Occipital lobe (tissue), 3 donors: ENCODE measurements at places on chromosomes 16 and 17.

DNA sequence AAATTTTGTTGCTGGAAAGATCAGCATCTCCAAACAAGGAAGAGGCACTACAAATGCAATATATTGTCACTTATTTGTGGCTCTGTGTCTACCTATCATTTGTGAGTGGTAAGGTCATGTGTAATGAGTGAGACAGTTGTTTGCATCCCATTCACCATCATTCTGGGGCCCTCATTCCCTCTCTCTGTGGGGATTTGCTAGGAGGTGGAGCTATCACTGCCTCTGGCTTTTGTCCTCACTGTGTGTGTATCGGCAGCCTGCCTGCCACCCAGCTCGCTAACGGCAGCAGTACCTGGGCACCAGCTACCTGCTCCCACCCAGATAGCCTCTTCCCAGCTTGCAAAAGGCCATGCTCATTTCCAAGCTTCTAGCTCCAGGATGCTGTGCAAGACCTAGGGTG lies 379.2 kb upstream of the ZFHX3 start:
- DNase-seq: no peak

- no peak for DNase-seq
These were observed 253.3 kb downstream of the MAF start for GRCh38 chr16:79347277-79347676.

DNA sequence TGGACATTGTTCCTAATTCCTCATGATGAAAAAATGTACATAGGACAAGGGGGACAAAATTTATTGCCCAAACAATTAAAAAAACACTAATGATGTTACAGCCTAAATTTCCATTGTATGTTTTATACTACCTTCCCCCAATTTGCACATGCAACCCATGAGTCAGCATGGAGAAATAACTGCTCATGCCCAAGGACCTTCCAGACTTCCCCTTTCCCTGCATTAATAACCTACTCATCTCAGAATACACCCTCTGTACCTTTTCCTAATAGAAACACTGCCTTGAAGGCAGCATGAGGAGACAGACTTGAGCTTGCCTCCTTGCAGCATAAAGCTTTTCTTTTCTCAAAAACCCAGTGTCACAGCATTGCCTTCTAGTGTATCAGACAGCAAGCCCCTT lies 2402.8 kb downstream of the TP53TG3F start:
- DNase-seq: no peak

DNA sequence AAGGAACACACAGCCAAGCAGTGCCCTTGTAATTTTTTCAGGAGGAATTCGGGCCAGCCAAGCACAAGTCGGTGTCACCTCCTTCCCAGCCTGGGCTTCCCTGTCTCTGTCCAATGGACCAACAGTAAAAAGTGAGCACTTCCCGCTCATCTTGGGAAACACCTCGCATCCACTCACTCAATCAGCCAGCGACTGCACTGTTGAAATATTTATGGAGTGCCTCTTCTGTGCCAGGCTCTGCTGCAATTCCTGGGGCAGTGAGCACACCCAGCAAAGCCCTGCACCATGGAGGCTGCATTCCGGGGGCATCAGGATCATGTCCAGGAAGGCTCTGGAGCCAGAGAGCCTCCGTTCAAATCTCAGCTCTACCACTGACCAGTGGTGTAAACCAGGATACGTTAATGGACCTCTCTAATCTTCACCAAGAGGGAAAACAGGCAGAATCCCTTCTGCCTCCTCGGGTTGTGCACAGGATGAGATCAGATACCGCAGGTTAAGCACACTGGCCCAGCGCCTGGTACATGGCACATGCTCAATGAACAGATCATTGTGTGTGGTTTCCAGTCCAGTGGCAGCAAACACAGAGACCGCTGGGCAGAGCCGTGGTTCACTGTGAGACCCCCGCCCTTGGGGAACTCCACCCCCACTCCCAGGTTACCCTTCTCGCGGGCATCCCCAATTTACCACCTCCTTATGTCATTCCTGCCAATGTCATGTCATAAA lies 194.3 kb downstream of the ZNF423 start:
- DNase-seq: no peak

GRCh38 chr17:79982986-79983385 lies 52.7 kb downstream of the TBC1D16 start:
- DNase-seq: no peak

GRCh38 chr16:67357561-67357960 lies 30.9 kb downstream of the LRRC36 start:
- no peak for DNase-seq

- no peak for DNase-seq
These were observed 23.2 kb upstream of the WSCD1 start for GRCh38 chr17:6046931-6047330.

DNA sequence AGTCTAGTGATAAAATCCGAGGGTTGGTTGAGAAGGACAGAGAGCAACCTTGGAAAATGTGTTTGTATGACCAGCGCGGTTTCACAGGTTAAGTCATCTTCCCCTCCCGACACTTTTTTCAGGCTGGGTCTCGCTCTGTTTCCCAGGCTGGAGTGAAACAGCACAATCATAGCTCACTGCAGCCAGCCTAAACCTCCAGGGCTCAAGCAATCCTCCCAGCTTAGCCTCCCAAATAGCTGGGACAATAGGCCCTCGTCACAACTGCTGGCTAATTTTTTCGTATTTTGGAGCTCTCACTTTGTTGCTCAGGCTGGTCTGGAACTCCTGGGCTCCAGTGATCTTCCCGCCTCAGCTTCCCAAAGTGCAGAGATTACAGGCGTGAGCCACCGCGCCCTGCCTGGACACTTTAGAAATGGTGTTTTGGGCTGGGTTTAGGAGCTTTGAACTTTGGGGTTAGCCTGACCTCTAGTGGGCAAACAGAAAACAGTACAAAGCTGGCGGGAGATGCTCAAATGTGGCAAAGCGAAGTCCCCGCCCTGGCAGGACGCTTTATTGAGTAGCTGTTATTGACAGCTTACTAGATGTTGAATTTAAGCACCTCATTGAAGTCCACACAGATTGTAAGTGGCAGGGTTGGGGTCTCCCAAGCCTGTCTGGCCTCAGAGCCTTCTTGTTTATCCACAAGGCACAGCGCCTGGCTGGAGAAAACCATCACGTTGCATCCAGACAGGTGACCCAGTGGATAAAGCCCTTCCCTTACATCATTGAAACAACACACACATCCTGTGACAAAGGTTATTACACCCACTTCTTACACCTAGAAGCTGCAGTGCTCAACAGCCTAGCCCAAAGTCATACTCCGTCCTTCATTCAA lies 34.7 kb upstream of the RBBP6 start:
- DNase-seq: peak; percentile 38

- no peak for DNase-seq
These were observed 5.9 kb downstream of the RPUSD1 start for GRCh38 chr16:782258-782657.

GRCh38 chr17:42177684-42178083 lies 3.3 kb downstream of the KCNH4 start:
- DNase-seq: no peak

DNA sequence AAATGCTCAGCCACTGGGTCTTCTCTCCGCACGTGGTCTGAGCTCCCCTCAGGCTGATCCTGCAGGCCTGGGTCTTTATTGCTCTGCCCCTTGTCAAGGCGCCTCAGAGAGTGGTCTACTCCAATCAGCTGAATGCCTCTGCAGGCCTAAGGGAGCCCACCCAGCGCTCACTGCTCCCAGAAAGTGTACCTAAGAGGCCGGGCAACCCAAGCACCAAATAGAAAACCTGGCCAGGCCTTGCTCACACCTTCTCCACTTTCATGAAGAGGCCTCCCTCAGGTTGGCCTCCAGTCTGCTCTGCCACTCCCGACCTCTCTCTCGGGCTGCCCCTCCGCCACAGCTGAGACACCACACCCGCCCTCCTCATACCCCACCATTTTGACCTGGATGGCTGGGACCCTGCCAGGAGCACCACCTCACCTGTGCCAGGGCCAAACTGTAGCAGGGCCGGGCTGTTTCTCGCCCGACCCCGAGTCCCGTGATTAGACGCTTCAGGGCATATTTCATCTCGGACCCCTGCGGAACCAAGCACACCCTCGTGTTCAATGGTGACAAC lies 665 bp downstream of the MYBBP1A start:
- no peak for DNase-seq
